Stimulated activated CD4-positive, alpha-beta T cell treated with anti-CD3 and anti-CD28 coated beads, Interleukin-15, amount 100 ng/mL, for 1 hour (primary cell): ENCODE measurements at places on chromosomes 5 and 9.

DNA sequence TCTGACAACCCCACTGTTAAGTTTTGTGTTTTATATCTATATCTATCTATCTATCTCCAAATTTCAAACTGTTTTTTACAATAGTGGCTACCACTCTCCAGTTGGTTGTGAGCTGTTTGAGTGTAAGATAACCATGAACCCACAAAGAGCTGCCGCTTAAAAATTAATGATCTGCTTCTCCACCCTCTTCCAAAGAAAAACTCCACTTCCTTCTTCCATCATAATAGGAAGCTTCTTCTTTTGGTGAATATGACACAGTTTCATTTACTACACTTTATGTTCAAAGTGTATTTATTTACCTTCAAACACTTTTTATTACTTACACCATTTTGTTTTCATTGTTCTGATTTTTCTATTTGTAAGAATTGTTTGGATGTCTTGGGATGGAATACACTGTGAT, 37.9 kb downstream of the SPZ1 start:
- DNase-seq: no peak

DNA sequence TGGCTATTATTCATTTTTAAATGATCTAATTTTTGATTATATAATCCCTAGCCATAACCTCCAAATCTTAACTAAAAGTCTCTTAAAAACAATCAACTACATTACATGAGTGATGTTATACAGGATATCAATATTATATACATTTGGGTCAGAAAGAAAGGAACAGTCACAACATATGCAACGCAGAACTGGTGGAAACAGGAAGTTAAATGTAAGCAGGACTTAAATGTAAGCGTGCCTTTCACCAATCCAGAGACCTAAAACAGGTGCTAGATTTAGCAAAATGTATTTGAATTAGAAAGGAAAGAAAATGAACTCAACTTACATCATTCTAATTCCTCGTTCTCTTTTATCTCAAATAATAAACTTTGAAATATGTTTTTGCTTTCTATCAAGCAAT, 738.5 kb downstream of the PTPRD start:
- DNase-seq: no peak

DNA sequence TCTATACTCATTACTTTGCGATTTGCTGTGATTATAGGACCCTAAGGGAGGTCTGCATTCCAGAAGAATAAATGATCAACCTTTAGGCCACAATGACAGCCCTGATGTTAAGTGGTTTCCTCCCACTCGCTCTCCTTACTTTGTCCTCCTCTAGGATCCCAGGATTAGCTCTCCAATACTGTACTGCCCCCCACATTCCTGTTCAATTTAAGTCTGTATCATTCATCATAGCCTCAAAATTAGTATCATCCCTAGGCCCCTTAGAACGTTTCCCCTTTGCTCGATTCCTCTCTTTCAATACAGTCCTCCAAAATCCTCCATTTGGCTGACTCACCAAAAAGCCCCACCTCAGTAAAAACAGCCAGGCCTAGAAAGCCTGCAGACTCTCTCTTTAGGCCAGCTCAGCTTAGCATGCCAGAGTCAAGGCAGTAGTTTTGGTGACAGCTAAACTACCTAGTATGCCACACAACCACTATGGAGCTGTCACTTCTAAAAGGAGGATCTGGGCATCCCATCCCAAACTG, 24.4 kb downstream of the RNF145 start:
- no peak for DNase-seq

- DNase-seq: no peak
Observed at GRCh38 chr5:84362061-84362720, 22.5 kb downstream of the EDIL3 start.

DNA sequence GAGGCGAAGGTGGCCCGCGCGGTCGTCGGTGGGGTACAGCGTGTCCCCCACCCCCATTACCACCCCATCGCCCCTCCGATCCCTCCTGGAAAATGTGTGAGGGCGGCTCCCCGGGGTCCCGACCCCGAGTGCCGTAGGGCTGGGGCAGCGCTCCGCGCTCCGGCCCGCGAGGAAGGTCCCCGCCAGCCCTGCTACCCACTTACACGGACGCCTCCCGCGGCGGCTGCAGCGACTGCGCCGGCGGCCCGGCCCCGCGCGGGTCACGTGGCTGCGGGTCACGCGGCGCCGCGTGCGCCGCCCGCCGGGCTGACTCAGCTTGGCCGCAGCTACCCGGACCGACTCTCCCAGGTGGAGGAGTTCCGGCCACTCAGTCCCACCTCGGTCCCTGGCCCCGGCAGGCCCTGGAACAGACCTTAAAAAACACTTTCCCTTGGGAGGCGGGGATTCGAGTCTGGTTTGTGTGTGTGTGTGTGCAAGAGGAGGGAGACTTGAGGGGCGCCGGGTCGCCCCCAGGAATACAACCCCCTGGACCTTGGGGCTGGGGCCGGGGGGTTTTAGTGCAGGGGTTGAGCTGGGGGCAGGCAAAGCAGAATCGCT, at the start of gene GNPDA1:
Gene GNPDA1 (minus strand): TSS at position 236 of the 597 bp plus-strand sequence. CDS start 992 bp downstream, outside the sequence.
- peak; percentile 42 for DNase-seq

DNA sequence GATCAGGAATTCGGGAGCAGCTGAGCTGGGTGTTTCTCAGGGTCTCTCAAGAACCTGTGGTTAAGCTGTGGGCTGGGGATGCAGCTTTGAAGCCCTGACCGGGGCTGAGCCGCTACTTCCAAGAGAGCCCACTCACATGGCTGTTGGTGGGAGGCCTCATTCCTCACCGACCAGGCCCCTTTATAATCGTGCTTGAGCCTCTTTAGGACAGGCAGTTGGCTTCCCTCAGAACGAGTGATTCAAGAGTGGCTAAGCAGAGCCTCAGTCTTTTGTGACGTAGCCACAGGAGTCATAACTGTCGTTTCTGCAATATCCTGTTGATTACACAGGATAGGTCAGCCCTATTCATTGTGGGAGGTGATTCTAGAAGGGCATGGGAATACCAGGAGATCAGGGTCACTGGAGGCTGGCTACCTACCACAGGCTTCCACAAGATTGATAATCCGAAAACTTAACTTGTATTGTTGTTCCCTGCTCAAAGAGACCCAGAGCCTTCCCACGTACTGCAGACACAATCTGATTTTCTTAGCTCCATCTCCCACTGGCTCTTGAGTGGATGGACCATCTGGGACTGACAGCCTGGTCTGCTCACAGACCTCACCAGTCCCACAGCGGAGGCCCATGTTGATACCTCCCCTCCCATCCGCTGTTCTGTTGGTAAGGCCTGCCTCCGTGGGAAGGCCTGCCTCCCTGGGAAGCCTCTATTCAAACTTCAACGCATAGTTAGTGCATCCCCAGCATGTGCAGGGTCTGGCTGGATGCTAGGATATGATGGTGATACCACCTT, 3.0 kb upstream of the ERGIC1 start:
- DNase-seq: no peak

GRCh38 chr9:89219637-89220036, 41.0 kb upstream of the SHC3 start:
- DNase-seq: no peak

DNA sequence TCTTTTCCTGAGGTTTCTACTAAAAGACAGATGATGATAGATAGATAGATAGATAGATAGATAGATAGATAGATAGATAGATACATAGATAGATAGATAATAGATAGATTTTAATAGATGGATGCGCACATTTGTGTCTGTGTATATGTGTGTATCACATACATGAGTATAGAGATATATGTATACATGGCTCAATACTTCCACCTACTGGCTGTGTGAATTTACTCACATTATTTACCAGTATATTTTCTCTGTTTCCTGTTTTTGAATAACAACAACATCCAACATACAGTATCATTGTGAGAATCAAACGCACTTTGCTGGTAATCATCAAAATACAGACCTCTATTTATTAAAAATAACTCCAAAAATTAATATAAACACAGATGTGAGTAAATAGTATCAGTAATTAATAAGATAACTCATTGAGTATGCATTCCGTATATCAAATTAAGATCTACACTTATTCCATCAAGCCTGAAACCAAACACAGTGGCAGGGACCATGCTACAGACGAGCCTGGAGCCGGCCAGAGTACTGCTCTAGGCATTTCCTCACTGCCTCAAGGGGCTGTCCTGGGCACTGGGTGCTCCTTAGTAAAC, 338.0 kb downstream of the SEMA5A start:
- no peak for DNase-seq

DNA sequence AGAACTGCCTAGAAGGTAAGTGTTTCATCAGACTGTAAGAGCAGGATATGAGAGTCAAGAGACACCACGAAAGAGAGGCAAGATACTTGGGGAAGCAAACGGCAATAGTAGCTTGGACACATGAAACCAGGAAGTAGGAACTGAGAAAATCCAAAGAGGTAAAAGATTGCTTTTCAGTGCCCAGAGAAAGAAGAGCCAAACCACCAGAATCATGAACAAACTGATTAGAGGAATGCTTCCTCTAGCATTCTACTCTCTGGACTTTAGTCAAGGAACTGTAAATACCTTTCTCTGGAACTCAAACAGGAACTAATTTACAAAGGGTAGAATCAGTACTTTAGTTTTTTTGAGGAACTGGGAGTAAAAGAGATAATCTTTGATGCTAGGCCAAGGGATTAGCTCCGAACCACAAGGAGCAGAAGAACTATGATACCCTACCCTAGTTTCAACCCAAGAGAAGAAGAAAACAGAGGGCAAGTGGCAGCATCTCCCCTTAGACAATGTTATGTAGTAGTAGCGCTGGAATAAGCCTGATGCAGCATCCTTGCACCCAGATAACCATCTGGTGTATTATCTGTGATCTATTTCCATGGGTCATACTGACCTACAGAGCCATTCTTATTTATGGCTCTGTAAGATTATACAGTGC, 41.3 kb downstream of the EFCAB9 start:
- DNase-seq: no peak

GRCh38 chr5:34685485-34686165, 29.5 kb downstream of the RAI14 start:
- DNase-seq: no peak

- no peak for DNase-seq
Observed at GRCh38 chr5:84274585-84275468, 109.9 kb downstream of the EDIL3 start.

GRCh38 chr5:61256474-61256873, 75.6 kb upstream of the ZSWIM6 start:
- no peak for DNase-seq

DNA sequence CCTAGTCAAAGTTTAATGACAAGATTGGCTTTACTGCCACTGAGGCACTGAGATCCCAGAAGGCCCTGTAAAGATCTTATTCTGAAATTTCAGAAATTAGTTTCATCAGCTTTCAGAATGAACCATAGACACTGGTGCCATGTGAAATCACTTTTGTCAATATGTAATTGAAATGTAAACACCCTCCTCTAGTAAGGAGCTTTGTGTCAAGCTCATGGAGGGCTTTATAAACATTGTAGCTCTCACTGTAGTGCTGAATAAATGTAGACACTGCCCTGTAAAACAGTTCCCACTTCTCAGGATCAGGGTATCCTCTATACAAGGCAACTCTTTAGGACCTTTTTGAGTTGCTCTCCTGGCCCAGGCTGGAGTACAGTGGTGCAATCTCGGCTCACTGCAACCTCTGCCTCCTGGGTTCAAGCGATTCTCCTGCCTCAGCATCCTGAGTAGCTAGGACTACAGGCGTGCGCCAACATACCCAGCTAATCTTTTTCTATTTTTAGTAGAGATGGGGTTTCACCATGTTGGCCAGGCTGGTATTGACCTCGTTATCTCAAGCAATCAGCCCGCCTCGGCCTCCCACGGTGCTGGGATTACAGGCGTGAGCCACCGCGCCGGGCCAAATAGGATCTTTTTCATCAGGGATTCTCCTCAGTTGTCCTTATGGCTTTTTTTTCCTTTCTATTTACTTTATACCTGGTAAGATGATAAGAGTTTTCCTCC, 1823.9 kb upstream of the CDH9 start:
- DNase-seq: no peak

DNA sequence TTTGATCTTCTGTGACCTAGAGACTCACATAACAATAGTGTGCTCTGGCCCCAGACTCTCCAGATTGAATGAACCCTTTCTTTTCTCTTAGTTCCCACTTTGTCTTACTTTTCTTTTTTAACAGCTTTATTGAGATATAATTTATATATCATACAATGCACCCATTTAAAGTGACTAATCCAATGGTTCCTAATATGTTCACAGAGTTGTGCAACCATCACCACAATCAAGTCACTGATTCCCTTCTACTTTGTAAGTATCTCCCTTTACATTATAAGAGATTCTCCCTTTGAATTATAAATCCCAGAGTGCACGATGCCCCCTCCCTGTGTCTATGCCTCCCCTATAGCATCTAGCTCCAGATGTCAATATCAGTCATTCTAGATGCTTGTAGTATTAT, 172.4 kb downstream of the HINT1 start:
- DNase-seq: no peak

- no peak for DNase-seq
Observed at GRCh38 chr9:748861-749497, 92.5 kb upstream of the DMRT1 start.

DNA sequence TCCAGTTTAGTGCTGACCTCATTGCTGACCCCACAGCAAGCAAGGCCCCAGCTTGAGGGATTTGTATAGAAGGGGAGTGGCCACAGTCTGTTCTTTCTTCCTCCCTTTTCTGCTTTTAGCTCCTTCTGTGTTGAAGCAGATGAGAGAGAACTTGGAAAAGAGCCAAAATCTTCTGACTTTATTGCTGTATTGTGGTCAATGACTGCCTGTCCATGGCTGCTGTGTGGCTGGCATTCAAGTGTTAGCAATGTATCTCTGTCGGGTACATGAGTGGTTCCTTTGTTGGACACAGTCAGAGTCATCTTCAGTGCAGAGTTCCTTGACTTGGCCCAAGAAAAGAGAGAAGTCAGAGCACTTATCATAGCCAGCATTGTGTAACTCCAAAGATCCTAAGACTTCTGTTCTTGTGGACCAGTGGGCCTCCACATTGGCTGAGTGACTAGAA, 154.1 kb downstream of the LRRC70 start:
- DNase-seq: no peak

- no peak for DNase-seq
Observed at GRCh38 chr5:160555971-160556631, 134.4 kb downstream of the PTTG1 start.

DNA sequence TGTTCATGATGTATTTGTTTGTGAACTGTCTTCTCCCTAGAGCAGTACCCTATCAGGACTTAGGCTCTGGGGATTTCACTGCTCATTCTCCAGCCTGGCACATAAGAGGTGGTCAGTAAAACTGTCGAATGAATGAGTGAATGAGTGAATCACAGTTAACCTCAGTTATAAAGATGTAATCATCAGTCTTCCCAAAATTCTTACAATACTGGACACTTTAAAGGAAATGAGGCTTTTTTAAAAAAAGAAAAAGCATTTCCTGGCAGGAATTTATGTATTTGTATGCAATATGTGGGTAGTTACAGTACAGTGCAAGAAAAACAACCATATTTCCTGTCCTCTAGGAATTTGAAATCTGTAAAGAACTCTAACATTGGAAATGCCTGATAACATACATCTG, 59.6 kb downstream of the RAI14 start:
- no peak for DNase-seq
